Fibroblast of lung (primary cell): ENCODE measurements at places on chromosomes 12 and 14. TPM values are rescaled to one million over a fixed set of nuclear protein-coding genes. Genes with fewer than 3 reads are reported as not detected.
A peak's percentile ranks its signal among the peaks of the same experiment; 100 is the strongest.

The GDF3 gene
- not detected in 2 replicates for total RNA-seq

The SSTR1 gene
- total RNA-seq, result 1.8 and 3.0 TPM in 2 replicates

The SIX1 gene
- total RNA-seq, result 1.8 and 8.3 TPM in 2 replicates

The RPL10L gene
- not detected in 2 replicates for total RNA-seq

GRCh38 chr12:948238-948637 lies 1.3 kb downstream of the RAD52 start:
- no peaks in the 10 kb centered on the region for H3K27me3 ChIP-seq
- H3K27ac ChIP-seq, result peak overlapping the region; percentile 88
- peaks cover 2% of the 10 kb centered on the region for H3K4me1 ChIP-seq
- no peak for DNase-seq
- peaks cover 2% of the 10 kb centered on the region for H3K36me3 ChIP-seq

GRCh38 chr14:80575763-80576162 lies 364.5 kb upstream of the DIO2 start:
- H3K4me1 ChIP-seq, result no peaks in the 10 kb centered on the region
- no peak overlapping the region for H3K4me3 ChIP-seq
- no peak for DNase-seq
- no peaks in the 10 kb centered on the region for H3K27me3 ChIP-seq
- no peak overlapping the region for H3K27ac ChIP-seq

DNA sequence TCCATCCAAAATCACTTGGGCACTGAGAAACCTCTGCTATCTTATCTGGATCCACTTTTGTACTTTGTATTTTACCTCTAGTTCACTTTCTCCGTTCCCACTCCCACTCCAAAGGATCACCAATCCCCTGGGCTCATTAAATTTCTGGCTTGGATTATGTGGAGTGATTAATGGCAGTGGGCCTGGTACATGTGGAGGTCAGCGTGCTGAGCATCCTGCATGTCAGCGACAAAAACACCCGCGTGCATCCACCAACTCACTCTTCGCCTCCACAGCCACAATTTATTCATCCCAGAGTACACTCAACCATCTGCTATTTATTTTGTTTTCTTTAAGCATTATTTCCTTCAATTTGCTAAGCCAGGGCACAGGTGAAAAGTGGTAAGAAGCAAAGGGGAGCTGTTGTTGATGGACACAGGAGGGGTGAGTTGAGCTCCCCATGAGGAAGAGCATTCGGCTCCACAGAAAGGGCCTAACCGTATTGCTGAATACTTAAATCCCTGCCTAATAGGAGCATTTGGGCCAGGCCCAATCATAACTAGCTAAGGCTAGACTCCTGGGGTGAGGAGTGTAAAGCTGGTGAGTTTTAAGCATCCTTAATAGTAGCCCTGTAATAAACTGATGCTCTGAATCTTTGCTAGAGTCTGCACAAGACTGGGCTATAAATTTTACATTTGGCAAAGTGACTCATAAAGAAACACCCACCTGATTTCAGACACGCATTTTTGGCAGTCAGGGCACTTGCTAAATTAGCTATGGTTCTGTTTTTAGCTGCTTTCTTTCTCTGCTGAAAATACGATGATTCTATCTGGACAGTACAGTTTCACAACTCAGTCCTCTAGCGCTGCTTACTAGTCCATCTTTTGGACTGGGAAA lies 137.8 kb downstream of the SLC25A21 start:
- no peaks in the 10 kb centered on the region for H3K36me3 ChIP-seq
- peak; percentile 86 for DNase-seq
- no peak overlapping the region for H3K27ac ChIP-seq
- H3K4me3 ChIP-seq, result no peak overlapping the region
- peaks cover 2% of the 10 kb centered on the region for H3K4me1 ChIP-seq

DNA sequence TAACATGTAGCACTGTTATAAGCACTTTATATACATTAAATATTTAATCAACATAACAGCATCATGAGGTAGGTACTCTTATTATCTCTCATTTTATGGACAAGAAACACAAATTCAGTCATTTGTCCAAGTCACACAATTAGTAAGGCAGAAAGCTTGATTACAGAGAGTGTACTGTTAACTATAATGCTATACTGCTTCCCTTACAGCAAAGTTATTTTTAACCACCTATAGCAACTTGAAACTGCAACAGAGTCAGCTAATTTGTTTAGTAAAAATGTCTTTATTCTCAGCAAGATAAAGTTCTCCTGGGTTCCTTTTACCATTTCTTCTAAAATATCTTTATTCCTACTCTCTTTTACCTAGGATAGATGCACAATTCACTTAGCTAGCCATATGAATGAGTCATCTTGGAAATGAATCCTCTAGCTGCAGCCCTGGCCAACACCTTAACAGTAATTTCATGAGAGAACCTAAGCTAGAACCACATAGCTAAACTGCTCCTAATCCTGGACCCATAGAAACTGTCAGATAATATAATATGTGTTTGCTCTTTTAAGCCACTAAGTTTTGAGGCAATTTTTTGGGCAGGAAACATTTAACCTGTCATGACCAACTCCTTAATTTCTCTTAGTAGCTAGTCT lies 90.2 kb upstream of the HECTD1 start:
- DNase-seq, result no peak
- H3K27me3 ChIP-seq, result no peaks in the 10 kb centered on the region
- H3K4me3 ChIP-seq, result no peak overlapping the region

- peak overlapping the region; percentile 22 for H3K4me3 ChIP-seq
- peaks cover 5% of the 10 kb centered on the region for H3K27me3 ChIP-seq
- no peak overlapping the region for H3K27ac ChIP-seq
- H3K4me1 ChIP-seq, result no peaks in the 10 kb centered on the region
- H3K36me3 ChIP-seq, result no peaks in the 10 kb centered on the region
Observed at GRCh38 chr14:79281244-79282152, 929.8 kb downstream of the DIO2 start.

GRCh38 chr12:104888892-104889291 lies 69.2 kb downstream of the SLC41A2 start:
- no peak for DNase-seq
- no peak overlapping the region for H3K27ac ChIP-seq
- no peaks in the 10 kb centered on the region for H3K27me3 ChIP-seq
- no peaks in the 10 kb centered on the region for H3K4me1 ChIP-seq
- no peaks in the 10 kb centered on the region for H3K36me3 ChIP-seq

GRCh38 chr12:100995201-100995600 lies 200.6 kb downstream of the ANO4 start:
- no peaks in the 10 kb centered on the region for H3K4me1 ChIP-seq
- H3K27me3 ChIP-seq, result no peaks in the 10 kb centered on the region
- no peaks in the 10 kb centered on the region for H3K36me3 ChIP-seq
- no peak overlapping the region for H3K27ac ChIP-seq
- DNase-seq, result no peak
